SJSA1 (cell line): ENCODE measurements at places on chromosomes 12 and 14. TPM values are rescaled to one million over a fixed set of nuclear protein-coding genes. Genes with fewer than 3 reads are reported as not detected.

DNA sequence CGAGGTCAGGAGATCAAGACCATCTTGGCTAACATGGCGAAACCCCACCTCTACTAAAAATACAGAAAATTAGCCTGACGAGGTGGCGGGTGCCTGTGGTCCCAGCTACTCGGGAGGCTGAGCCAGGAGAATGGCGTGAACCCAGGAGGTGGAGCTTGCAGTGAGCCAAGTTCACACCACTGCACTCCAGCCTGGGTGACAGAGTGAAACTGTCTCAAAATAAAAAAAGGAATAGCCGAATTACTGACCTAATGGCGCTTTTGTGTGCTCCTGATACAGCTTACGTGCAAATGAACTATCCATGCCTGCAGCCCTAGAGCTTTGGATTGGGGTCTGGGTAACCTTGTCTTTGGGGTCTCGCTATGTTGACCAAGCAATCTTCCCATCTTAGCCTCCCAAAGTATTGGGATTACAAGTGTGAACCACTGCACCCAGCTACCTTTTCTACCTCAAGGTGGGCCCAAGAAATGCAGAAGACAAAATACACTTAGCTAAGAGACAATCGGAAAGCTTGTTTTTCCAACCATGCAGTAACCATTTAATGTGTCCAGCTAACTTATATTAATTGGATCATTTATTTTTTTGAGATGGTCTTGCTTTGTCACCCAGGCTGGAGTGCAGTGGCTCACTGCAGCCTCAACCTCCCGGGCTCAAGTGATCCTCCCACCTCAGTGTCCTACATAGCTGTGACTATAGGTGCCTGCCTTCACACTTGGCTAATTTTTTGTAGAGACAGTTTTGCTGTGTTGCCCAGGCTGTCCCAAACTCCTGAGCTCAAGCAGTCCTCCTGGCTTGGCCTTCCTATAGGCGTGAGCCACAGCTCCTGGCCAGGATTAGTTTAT lies 5.5 kb downstream of the PABPN1 start:
- no peak for DNase-seq

DNA sequence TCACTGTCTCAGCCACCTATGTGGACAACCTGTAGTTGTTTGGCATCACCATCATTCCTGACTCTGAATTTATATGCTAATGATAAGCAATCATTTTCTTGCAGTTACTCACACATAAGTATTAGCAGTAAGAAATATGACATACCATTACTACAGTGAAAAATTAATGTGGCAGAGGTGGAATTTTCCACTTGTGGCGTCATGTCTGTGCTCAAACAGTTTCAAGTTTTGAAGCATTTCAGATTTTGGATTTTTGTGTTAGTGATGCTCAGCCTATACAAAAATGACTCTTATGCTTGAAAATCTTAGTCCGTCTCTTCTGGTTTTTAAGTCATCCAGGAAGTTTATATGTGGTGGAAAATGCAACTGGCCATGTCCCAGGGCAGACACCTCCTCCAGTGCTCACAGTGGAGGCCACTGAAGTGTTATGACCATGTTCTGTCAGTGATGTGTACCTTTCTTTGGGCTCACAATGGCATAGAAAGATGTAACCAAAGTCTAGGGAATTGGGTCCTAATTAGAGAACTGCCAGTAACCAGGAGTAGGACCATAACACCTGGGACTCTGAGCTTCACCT lies 220.6 kb downstream of the SYT1 start:
- no peak for DNase-seq

DNA sequence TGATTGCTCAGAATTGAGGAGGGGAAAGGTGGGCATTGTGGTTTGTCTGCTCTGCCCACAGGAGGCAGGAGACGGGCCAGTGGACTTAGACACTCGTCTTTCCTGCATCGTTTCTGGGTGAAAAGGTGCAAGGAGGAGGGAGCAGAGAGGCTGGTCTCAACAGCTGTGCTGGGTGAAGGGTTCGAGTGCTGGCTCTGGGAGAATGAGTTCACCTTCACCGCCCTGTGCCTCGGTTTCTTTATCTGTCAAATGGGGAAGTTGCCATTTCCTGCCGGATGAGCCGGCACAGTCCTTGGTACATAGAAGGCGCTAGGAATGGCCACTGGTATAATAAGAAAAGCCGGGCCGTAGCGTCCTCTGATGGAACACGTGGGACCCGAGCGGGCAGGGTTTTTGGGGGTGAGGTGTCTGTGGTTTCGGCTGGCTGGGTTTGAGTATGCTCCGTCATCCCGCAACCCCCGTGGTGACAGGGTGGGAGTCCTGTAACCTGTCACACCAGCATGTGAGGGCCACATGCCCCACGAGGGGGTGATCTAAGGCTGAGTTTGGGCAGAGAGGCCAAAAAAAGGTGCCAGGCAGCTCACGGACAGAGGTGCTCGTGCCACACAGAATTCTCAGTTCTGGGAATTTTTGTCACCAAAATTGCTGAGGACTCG lies 7.3 kb downstream of the BCL7A start:
- no peak for DNase-seq

- no peak for DNase-seq
These were observed 208.7 kb downstream of the PCNX1 start for GRCh38 chr14:71115821-71116567.

- DNase-seq: no peak
These were observed 2.9 kb downstream of the ARHGDIB start for GRCh38 chr12:14958361-14959125.

DNA sequence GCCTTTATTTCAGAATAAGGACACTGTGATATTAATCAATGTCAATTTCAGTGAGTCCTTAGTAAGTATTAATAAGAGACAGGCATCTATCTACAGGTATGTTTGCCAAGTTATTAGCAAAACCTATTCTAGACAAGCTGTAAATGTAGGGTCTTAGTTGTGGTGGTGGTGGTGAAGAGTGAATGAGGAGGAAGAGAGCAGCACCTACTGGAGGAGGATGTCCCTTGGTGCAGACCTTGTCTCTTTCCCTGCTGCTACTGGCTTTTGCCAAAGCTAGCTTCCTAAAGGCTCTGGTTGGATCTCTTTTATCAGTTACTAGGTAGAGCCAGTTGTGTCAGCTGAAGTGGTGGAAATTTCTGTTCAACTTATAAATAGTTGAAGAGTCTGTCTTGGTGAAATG lies 304.8 kb upstream of the ATP2B1 start:
- no peak for DNase-seq

GRCh38 chr14:69268763-69269162 lies 8.8 kb downstream of the GALNT16 start:
- DNase-seq: no peak

DNA sequence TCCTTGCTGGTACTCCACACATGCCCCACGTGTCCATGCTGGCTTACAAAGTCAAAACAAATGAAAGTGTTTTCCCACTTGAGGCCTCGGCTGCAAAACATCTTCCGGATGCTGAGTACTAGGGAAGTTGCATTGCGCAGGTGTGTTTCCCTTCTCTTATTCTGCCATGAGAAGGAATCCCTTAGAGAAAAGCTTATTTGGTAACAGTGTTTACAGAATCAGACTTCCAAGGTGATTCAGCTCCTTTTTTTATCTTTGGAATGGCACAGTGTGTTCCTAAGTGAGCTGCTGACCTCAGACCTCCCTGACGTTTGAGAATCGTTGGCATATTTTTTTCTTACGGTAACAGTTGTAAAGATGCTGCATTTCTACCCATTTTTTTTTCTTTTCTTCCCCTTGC lies 211.3 kb downstream of the ESR2 start:
- DNase-seq: peak; percentile 7

DNA sequence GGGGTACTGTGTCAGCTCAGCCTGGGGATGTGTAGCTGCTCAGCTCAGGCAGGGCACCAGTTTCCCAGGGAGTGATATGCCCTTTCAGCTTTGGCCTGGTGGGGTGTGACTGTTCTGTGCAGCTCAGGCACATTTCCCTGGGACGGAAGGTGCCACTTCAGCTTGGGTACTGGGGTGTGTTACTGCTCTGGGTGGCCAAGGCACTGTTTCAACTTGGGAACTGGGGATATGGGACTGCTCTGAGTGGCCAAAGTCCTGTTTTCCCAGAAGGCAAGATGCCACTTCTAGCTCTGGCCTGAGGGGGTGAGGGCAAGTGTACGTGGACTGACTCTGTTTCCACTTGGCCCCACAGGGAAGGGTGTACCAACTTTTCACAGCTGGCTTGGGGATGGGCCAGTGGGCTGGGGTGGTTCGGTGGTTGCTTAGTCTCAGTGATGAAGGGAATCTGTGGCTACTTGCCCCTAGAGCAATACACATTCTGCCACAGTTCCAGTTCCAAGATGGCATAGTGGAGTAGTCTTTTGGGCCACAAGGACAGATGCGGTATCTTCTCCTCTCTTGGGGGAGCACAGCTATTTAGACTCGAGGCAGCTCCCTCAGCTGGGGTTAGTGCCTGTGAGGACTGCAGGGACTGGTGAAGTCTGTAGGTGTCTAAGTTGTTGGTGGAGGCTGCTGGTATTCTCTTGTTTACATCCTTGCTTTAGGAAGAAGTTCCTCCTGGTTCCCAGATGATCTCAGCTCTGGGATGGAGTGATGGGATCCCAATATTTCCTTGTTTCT lies 26.4 kb downstream of the TBC1D15 start:
- no peak for DNase-seq

GRCh38 chr12:32134101-32134888 lies 27.6 kb downstream of the BICD1 start:
- DNase-seq: no peak

DNA sequence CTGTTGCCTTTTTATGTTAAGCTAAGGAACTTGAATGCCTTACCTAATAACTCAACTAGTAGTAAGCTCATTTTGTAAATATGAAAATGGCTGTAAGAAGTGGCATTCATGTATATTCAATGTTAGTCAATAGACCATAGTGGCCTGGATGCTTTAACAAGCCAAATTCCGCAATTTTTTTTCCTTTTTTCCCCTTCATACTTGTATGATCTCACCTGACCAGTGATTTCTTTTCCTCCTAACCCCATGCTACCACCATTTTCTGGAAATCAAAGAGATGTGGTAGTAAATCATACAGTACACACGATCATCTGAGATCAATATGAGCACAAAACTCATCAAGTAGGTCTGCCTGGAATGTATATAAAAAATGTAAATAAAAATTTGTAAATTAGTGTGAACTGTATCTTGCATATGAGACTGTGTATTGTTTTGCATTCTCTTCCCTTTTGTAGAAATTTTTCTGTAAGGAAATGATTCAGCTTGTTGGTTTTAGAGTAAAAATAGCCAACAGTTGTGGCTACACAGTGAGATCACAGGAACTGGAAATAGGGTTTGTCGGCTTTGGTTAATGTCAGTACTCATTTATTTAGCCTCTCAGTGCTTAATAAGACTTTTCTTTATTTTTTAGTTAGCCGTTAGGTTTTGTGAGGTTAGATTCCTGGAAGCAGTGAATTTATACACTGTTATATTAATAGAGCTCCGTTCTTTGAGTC lies 62.5 kb downstream of the ETNK1 start:
- DNase-seq: peak; percentile 56

DNA sequence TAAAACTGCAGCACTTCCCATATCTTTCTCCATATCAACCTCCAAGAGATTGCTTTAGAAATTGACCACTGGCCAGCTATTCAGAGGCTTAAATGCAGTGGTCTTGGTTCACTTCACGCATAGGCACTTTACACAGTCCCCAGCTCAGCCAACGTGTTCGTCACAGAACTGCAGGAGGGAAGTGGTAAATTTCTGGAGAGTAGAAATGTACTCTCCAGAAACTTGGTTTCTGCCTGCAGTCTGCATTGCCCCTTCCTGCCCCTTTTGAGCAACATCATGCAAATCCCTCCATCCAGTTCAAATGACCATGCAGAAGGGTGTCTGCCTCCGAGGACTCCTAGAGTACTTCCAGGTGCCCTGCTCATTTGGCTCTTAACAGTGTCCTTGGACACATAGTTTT lies 42.7 kb upstream of the NEDD1 start:
- no peak for DNase-seq

GRCh38 chr12:117867348-117867747 lies 101.4 kb downstream of the KSR2 start:
- DNase-seq: no peak

DNA sequence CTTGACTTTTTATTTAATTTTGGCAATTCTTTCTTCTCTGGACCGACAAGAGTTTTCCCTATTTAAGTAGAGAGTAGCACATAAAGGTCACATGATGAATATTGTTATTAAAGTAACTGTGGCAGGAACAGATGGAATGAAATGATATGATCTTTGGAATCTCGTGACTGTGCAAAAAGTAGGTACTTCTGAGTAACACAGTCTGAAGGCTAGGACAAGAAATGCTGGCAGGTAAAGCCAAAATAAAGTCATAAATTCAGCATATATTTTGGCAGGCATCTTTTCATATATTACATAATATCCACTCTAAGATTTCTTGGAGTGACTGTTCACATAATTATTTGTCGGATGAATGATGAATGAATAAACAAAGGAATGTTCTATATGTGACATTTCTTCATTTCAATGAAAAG lies 121.4 kb downstream of the EFCAB11 start:
- no peak for DNase-seq

- no peak for DNase-seq
These were observed 54.5 kb upstream of the EVL start for GRCh38 chr14:100010679-100011078.

GRCh38 chr14:30728471-30728870 lies 106.4 kb downstream of the SCFD1 start:
- no peak for DNase-seq

DNA sequence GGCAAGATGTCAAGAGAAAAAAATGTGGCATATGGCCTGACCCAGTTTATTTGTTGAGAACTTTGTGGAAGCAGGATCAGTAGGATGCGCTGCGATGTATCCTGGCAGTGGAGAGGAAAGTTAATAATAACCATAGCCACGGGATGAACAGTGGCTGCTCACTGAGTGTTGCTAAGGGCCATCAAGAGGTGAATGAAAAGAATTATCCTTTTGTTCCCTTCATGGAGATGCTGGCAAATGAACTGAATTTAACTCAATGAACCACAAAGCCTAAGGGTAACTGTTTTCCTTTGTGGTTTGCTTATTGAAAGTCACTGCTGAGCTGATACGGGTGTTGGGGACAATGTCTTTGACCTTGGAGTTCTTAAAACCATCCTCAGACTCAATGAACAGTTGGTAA lies 476.5 kb downstream of the APAF1 start:
- DNase-seq: no peak

GRCh38 chr14:22472935-22473854 lies 115.8 kb downstream of the DAD1 start:
- DNase-seq: no peak

GRCh38 chr14:34126586-34126985 lies 175.7 kb upstream of the EGLN3 start:
- DNase-seq: no peak

The PCNX4 gene
- 130 and 159 TPM in 2 replicates for total RNA-seq

The CLEC2A gene
- not detected in 2 replicates for total RNA-seq

The KCNC2 gene
- not detected in 2 replicates for total RNA-seq

The RFLNA gene
- total RNA-seq: not detected in 2 replicates

The ATL1 gene
- total RNA-seq: 2.3 and 11.2 TPM in 2 replicates
